ENCODE measurements at places on chromosomes 3 and 15.

GRCh38 chr3:119809249-119810017 lies 27.5 kb downstream of the NR1I2 start:
- no peak for DNase-seq

- DNase-seq, result no peak
These were observed 170.4 kb upstream of the LPP start for GRCh38 chr3:187983484-187984124.

GRCh38 chr15:39587096-39587721 lies 6.3 kb downstream of the THBS1 start:
- no peak for DNase-seq

- DNase-seq, result no peak
These were observed 172.2 kb upstream of the STRIT1 start for GRCh38 chr3:155465664-155466063.

GRCh38 chr3:195802795-195803194 lies 8.9 kb downstream of the MUC4 start:
- peak; percentile 64 for DNase-seq

DNA sequence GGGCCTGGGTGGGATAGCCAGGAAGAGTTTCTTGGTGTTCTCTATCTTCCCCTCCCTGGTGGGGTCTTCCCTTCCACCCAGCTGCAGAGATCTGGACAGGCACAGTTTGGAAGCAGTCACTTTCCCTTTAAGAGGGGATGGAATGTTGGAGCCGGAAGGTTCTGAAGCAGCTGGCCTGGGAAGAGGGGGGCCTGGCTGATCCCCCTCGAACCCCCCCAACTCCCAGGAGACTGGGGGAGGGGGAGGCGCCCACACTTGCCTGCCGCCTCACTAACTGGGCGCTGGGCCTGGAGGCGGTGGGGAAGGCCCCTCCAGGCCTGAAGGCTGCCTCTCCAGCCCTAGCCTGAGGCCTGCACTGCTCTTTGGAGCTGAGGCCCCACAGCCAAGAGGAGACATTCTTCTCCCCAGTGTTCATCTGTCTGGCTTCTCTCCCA lies 1.4 kb downstream of the DVL3 start:
- DNase-seq, result peak; percentile 75

- DNase-seq, result peak; percentile 39
These were observed 172.7 kb downstream of the GHSR start for GRCh38 chr3:172275586-172275985.

GRCh38 chr15:101406526-101407195 lies 82.8 kb downstream of the PCSK6 start:
- no peak for DNase-seq

DNA sequence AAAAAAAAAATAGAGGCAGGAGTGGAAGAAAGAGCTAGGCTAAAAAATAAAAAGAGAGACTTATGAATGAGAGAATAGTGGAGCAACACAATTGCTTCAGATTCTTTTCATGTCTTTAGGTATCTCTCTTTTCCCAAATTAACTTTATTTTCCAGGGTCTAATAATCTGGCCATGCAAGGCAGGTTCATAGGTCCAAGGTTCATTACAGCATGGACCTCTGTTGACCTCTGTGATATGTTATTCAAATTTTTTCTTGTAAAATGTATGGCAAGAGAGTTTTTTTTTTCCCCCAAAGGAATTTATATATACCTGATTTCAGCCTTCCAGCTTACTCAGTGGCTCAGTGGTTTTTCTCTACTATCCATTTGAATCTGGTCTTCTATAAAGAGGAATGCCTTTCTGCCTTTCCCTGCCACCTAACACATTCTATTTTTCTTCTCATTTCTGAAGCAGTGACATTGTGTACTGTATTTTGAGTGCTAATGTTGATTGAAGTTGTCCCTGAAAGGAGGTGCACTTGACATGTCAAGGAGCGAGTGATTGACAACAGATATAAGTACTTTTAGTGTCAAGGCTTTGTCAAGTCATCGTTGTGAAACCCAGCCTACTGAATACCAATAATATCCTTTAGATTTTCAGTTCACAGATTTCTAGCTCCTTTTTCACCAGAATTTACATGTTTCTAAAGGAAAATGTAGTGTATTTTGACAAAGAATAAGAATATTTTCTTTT lies 118.5 kb downstream of the MAP2K5 start:
- DNase-seq, result no peak

DNA sequence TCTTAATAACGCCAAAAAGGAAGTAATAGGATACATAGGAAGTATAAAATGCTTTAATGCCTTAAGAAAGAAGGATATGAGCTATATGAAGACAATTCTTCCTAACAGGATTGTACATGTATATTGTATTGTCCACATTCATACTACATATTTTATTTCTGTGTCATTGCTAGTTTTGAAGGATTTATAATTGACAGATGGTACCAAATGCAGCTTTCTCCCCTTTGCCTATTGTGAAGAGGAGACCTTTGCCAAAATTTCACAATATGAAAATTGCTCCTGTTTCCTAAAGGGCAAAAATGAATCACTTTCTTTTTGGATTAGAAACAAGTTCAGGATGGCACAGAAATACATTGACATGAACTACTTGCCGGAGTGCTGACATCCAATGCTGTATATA lies 34.8 kb upstream of the EOMES start:
- no peak for DNase-seq

DNA sequence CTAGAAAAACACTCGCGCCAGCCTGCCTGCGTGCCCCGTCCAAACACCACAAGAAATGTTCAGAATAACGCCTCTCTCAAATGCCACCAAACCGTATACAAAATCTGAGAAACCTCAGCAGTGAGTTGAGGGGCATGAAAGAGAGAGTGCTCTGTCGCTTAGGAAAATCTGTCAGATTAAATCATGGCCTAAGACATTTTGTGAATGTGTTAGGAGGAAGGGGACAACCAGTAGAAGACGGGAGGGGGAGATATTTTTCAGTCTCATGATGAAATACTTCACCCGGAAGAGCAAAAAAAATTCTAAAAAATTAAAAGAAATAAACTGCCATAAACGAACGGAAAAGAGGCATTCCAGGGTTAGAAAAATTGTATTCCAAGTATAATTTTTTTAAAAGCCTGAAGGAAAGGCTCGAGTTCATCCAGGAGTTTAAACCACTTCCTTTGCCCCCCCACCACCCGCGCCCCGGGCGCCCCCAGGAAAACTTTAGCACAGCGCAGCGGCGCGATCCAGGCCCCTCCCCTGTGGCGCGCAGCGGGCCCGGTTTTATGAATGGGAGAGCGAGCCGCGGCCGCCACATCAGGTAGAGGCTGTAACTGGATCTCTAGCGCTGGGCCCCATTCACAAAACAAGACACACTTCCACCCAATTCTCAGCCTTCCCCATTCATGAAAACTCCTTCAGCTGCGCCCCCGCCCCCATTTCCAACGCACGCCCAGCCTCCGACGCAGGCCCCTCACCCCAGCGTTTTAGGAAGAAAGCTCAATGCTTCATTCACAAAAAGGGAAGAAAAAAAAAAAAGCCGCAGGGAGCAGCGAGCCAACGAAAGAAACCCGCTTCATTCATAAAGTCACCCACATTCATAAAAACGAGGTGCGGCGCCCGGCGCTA lies 1.4 kb downstream of the ETV5 start:
- peak; percentile 82 for DNase-seq

GRCh38 chr3:197595470-197596185 lies 39.9 kb upstream of the BDH1 start:
- DNase-seq, result peak; percentile 98

DNA sequence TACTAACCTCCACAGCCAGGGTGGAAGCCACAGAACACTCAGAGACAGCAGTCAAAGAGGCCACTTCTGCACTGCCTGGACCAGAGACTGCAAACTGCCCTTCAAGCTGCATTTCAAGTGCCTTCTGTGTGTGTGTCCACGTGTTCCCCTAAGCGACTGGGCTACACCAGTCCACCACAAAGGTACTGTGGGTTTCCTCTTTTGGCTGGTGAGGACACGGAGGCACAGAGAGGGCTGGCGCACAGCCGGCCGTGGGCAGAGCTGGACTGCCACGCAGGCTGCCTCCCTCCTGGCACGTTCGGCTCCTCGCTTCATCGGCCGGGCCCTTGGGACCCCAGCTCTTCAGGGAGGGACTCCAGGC lies 60.9 kb downstream of the MGLL start:
- no peak for DNase-seq

DNA sequence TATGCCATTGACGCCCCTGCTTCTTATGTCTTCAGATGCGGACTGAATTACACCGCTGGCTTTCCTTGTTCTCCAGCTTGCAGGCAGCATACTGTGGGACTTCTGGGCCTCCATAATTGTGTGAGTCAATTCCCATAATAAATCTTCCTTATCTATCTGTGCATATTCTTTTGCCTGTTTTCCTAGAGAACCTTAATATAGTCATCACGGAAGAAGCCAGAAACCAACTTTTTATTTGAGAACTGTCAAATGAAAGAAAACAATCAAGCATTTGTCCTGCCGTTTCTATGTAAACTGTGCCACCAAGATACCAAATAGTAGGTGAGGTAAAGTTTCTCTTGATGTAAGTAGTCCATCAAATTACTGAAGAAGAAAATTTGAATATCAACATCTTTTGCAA lies 51.8 kb upstream of the B3GALNT1 start:
- DNase-seq, result no peak

DNA sequence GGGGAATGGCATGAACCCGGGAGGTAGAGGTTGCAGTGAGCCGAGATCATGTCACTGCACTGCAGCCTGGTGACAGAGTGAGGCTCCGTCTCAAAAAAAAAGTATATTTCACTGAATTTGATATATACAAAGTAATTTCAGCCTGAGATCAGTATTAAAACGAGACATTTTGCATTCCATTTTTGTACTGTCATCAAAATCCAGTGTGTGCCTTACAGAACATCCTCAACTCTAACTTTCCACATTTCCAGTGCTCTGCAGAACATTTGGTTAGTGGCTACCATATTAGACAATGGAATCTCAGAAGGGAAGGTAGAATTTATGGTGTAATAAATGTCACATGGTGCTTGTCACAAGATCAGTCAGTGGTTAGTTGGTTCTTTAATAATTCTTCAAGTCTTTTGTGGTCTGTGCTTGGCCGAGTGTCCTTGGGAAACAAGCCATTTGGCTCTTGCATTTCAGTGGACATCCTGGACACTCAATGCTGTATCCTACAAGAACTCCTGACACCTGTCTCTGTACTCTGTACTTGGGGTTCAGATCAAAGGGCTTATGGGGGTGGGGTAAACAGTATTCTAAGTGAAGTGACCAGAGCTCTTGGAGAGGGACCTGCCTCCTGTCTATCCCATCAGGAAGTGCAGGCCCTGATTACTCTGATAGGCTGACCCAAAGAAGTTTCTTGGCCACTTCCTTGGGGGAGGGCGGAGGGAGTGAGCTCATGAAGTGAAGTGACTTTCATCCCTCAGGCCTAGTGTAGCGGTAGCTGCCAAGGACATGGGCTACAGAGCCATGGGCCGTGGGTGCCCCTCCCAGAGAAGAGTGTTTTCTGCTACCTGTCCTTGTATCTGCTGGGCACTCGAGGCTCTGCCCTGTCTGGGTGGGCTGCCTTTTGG lies 3.7 kb downstream of the ACVR2B start:
- no peak for DNase-seq

GRCh38 chr15:98324341-98324970 lies 323.9 kb upstream of the IGF1R start:
- DNase-seq, result no peak

DNA sequence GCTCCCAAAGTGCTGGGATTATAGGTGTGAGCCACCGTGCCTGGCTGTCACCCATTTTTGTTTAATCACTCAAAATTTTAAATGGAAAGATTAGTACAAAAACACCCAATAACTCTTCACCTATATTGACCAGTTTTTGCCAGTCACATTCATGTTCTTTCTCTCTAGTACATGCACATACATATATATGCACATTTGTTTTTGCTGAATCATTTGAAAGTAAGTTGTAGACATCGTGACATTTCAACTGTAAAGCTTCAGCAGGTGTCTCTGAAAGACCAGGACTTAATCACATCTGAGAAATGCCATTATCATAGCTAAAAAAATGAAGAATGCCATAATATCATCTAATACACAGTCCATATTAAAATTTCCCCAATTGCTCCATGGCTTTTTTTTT lies 6.5 kb upstream of the SEMA4B start:
- no peak for DNase-seq

DNA sequence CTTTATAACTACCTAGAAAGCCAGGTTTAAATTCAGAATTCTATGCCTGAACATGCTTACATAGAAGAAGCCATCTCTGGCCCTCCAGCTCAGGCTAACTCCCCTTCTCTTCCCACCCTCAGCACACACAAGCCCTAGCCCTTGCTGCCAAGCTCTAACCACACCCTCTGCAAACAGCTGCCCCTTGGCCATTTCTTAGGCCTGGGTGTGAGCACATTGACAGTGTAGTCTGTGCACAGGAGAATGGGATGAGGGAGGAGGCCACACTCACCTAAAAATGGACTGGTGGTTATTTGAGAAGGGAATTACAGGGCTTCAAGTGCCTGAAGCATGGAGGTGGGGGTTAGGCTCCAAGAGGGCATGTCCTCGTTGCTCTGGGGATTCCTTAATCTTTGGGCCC lies 42.3 kb upstream of the SLC25A36 start:
- no peak for DNase-seq

DNA sequence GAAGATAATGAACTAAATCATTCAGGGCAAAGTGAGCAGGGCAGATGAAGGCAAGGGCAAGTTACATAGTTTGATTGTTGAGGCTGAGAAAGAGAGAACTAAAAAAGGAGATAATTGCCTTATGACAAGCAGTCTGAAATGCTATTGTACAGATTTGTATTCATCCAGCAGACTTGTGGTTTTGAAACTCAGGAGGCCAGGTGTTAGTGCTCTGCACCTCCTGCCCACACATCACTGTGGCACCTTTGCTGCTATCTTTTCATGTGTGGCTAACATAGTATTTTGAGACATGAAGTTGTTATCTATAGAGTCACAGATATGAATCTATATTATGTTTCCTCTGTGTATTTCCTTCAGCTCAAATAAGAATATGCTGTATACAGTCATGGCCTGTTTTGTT lies 24.3 kb upstream of the SUCLG2 start:
- DNase-seq, result no peak

GRCh38 chr3:161579395-161580126 lies 83.0 kb downstream of the OTOL1 start:
- DNase-seq, result no peak

GRCh38 chr15:71893691-71894090 lies 83.3 kb downstream of the NR2E3 start:
- no peak for DNase-seq

- DNase-seq, result no peak
These were observed at the start of gene CCK for GRCh38 chr3:42266085-42266484. Gene CCK (minus strand): TSS chr3:42266185. CDS start chr3:42263630, 2,555 bp downstream.

DNA sequence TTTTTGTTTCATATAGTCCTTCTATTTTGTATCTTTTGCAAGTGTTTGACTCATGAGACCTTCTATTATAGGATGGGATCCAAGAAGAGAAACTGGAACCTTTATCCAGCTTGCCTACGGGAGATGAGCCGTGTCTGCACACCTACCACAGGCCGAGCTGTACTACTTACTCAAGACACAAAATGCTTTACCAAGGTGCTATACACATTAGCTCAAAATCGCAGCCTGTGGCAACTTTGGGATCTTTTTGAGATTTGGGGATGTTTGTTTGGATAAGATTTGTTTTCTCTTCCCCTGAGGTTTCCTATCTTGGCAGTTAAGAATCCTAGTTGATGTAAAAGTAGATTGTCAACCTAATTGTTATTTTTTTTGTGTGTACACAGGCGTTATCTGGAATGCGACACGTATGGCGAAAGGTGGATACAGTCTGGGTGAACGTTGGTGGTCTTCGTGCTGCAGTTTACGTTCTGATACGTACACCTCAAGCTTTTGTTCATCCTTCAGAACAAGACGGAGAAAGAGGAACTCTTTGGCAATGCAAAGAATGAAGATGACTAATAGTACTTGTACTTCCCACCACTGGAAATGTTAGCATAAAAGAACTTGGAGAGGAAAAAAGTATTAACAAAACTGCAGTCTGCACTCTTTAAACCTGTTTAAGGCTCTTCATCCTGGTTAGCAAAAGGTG lies 13.1 kb upstream of the SETD5 start:
- DNase-seq, result no peak
